ENCODE measurements at places on chromosomes 3 and 15. TPM values are rescaled to one million over a fixed set of nuclear protein-coding genes. Genes with fewer than 3 reads are reported as not detected.

- DNase-seq = no peak
Measured at GRCh38 chr15:33320017-33320416, 9.2 kb downstream of the RYR3 start.

Gene HYAL1
- 0.25 TPM for total RNA-seq

- no peak for DNase-seq
Measured at GRCh38 chr15:27061739-27062138, 90.8 kb downstream of the GABRG3 start.

DNA sequence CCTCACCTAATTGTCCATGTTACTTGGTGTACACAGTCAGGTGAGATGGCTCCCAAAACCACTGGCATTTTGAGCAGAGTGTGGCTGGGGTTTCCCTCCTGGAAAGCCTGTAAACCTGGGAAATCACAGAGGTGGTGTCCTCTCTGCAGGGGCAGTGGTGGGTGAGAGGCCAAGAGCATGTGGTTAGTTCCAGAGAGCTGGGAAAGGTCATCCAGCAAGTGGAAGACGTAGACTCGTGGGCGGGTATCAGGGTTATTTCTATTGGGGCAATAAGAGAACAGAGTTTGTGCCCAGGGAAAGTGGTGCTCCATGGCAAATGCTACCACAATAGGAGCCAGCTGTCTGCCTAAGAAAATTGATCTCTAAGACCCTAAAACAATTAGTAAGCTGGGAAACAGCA lies 44.6 kb upstream of the LIMD1 start:
- no peak for DNase-seq

Gene ATP13A4
- 4.0 TPM for total RNA-seq

- DNase-seq = no peak
Measured at GRCh38 chr15:69451951-69452691, 497 bp upstream of the RPLP1 start.

GRCh38 chr3:194223951-194224350 lies 88.0 kb downstream of the HES1 start:
- no peak for DNase-seq

Gene LMAN1L
- total RNA-seq = 0.36 TPM

Gene ZDHHC19
- not detected for total RNA-seq

Gene FBXL22
- total RNA-seq = 1.2 TPM

DNA sequence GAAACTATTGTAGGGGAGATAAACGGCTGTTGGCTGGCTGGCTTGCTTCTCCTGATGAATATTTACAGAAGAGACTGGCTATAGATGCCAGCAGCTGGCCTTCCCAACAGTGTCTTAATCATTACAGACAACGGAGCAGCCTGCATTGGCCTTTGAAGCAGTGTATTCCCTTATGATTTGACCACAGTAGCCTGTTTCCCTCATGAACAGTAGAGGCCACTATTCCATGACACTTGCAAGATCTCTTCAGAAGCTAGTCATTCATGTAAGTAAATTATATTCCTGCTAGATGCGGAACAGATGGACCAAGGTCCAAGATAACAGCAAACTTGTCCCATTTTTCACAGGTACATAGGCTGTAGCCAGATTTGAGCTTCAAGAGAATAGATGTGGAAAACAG lies 47.3 kb downstream of the TMCO5A start:
- DNase-seq = no peak

DNA sequence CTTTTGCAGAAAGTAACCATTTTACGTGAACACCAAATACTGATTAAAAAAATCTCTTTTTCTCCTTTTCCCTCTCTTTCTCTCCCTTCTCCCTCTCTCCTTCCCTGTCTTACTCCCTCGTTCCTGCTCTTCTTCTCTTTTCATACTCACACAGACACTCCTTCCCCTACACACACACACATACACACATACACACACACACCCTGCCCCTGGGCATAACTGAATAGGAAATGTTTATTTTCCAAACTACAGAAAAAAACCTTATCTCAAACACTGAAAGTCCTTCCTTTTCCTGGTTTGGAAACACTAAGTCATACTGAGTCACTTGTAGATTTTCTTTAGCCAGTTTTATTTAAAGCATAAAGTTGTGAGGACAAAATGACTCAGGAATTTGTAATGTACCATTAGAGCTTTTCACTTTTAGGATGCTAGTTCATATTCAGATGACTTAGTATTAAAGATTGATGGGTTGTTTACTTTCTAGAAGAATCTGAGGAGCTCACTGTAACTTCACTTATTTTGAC lies 62.4 kb downstream of the MBNL1 start:
- no peak for DNase-seq

DNA sequence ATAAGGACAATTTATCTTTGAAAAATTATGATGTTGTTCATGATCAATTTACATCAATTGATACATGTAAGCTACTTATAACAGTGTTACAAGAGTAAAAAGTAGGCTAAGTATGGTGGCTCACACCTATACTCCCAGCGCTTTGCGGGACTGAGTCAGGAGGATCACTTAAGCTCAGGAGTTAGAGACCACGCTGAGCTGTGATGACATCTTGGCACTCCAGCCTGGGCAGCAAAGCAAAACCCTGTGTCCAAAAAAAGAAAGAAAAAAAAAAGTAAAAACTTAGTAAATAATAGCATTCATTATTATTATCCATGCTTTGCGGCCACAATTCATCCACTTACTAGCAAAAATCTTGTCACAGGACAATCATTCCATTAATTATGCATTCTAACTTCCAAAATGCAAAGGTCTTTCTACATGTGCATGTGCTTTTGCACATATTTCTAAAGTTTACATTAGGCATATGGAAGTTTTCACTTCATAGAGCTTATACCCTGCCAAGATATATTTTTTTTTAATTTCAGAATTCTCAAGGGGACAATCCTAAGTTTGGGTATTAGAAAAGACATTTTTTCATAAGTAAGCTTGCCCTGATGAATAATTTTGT lies 243.3 kb upstream of the RARB start:
- no peak for DNase-seq

Gene AGTR1
- not detected for total RNA-seq

Gene ZNF385D
- not detected for total RNA-seq

DNA sequence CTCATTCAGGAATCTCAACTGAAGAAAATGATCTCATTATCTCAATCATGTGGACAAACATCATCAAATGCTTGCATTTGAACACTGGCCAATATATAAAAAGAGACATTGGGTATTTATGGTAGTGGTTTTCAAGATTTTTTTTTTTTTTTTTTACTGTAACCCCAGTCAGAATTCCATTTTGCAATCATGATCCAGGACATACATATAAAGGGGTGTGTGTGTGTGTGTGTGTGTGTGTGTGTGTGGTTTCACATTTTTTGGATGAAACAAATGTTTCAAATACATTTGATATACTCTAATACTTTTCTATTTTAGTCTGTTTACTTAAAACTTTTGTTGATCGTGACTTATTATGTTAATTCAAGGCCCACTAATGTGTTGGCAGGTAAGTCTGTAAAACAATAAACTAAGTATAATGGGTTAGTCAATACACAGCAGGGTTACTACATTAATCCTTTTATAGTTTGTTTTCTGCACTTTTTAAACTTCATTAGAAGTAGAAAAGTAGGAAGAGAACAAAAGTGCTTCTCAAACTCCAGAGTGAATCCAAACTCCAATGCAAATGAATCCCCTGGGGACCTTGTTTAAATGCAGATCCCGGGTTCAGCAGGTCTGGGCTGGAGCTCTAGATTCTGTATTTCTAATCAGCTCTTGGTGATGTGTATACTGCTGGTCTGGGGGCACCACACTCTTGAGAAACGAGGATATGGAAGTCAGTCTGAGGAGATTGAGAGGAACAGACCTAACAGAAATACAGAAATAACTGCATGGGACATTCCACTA lies 17.6 kb downstream of the THRB start:
- no peak for DNase-seq

GRCh38 chr3:47780741-47781684 lies 680 bp downstream of the SMARCC1 start:
- DNase-seq = peak; percentile 83

Gene EDEM1
- 94.2 TPM for total RNA-seq

Gene TGM5
- total RNA-seq = 0.11 TPM

- DNase-seq = peak; percentile 26
Measured at GRCh38 chr3:48411606-48412374, 18.1 kb downstream of the PLXNB1 start.

- DNase-seq = no peak
Measured at GRCh38 chr3:133023362-133023761, 14.8 kb upstream of the TMEM108 start.

DNA sequence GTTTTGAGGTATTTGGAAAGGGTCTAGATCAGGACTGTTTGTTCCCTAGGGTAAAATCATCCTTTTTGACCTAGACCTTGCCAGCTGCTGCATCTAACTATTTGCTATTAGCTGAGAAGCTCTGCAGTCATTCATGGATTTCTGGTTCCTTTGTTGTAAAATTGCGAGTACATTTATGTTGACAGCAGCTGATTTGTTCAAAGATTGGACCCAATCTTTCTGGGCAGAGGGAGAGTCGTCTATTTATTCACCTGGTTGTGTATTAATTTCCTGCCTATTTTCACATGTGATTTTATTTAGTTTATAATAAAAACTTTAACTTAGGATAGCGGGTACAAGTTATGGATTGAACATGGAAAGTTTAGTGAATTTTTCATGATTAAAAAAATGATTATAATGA lies 236.3 kb downstream of the CNTN4 start:
- no peak for DNase-seq

Data from activated naive CD8-positive, alpha-beta T cell treated with anti-CD3 and anti-CD28 coated beads, Interleukin-2, amount 10 ng/mL, durations not matched to agents 7 days and 5 days (primary cell).